ENCODE measurements at places on chromosomes 5 and 9. TPM values are rescaled to one million over a fixed set of nuclear protein-coding genes. Genes with fewer than 3 reads are reported as not detected.

The PDE6A gene
- polyA plus RNA-seq, result not detected

GRCh38 chr9:137804908-137805630 is 72.5 kb upstream of the CACNA1B start:
- peaks cover 25% of the 10 kb centered on the region for H3K4me1 ChIP-seq
- no peaks in the 10 kb centered on the region for H3K27me3 ChIP-seq
- DNase-seq, result no peak
- H3K4me3 ChIP-seq, result no peak overlapping the region
- peaks cover 13% of the 10 kb centered on the region for H3K36me3 ChIP-seq

DNA sequence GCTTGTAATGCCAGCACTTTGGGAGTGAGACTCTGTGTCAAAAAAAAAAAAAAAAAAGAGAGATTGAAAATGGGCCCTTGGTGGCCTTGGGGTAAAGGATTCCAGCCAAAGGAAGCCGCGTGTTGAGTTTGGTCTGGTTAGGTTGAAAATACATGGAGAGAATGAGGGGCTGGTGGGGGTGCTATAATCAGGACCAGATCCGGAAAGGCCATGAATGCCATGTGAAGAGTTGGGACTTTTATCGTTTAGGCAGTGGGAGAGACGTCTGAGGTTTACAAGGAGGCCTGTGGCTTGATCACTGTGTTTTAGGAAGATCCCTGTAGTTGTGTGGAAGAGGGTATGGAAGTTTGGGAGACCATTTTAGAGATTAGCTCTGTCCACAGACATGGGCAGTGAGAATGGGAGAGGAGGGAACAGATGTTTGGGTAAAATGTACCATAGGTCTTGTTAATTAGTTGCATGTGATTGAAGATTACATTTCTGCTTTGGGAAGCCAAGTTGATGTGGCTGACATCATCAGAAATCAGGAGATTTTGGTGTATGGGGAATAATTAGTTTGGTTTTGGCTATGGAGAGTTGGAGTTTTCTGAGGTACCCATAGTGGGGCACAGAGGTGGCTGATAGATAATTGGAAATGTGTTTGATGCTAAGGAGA is 3.5 kb downstream of the MSANTD3 start:
- no peak overlapping the region for H3K4me3 ChIP-seq
- H3K4me1 ChIP-seq, result peaks cover 34% of the 10 kb centered on the region
- no peak for DNase-seq
- no peak overlapping the region for H3K27ac ChIP-seq
- H3K27me3 ChIP-seq, result no peaks in the 10 kb centered on the region

The SCGB3A2 gene
- polyA plus RNA-seq, result not detected

DNA sequence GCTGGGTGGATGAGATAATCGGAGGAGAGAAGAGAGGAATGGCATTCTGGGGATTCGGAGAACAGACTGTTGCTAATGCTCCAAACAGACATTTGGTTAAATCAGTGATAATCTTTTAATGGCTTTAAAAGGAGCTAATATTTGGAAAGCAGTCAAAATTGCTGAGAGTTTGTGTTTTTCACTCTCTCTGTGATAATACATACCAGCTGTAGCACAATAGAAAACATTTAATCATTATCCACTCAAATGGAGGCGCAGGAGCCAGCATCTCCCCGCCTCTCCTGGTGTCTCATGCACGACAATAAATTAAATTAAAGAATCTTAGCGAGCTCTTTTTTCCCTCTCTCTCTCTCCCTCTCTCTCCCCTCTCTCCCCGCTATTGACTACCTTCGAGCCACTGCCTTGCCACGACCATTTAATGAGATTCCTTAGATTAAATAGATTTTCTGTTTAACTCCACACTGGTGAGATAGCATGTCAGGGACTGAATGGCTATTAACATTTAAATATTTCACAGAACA is 268.6 kb upstream of the MVB12B start:
- H3K36me3 ChIP-seq, result no peaks in the 10 kb centered on the region
- H3K27ac ChIP-seq, result no peak overlapping the region
- no peaks in the 10 kb centered on the region for H3K4me1 ChIP-seq
- H3K4me3 ChIP-seq, result no peak overlapping the region

DNA sequence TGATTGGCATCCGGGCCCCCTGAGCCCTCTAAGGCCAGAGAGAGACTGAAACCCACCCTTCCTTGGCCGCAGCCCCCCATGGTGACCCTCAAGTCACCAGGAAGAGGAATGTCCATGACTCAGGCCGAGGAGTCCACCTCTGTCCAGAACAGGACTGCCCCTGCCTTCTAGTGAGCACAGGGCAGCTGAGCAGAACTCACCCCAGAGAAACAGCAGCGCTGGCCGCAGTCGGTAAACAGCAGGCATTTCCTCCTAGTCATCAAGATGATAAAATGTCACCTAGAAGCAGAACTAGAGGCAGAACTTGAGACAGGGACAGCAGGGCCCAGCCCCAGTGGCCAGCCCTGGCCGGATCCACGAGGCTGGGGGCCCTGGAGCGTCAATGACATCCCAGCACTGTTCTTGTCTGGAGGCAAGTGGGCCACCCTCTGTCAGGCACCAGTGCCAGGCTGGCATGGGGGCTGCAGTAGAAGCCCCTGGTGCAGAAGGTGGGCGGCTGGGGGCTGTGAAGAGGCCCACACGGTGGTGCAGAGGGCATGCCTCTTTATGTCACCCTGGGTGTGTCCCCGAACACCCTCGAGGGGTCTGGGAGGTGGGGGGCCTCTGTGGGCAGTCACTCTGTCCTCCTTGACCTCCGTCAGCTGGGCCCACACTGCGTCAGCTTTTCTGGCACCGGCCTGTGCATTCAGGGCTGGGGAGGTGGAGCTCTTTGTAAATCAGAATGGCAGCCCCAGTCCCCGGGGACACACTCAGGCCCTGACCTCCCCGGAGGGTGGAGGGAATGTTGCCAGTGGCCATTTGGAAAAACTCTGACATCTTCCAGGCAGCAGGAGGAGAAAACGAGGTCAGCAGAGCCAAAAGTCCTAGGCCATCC is 83.0 kb downstream of the NTNG2 start:
- peaks cover 21% of the 10 kb centered on the region for H3K27me3 ChIP-seq
- no peak overlapping the region for H3K27ac ChIP-seq
- no peak for DNase-seq
- no peak overlapping the region for H3K4me3 ChIP-seq

GRCh38 chr9:105342147-105342505 is 97.7 kb downstream of the SLC44A1 start:
- DNase-seq, result no peak
- H3K36me3 ChIP-seq, result no peaks in the 10 kb centered on the region
- H3K27ac ChIP-seq, result no peak overlapping the region
- no peak overlapping the region for H3K4me3 ChIP-seq
- no peaks in the 10 kb centered on the region for H3K27me3 ChIP-seq

The FOXD4L5 gene
- polyA plus RNA-seq, result not detected

The CAMK2A gene
- not detected for polyA plus RNA-seq

- no peaks in the 10 kb centered on the region for H3K27me3 ChIP-seq
- no peaks in the 10 kb centered on the region for H3K4me1 ChIP-seq
- no peak overlapping the region for H3K4me3 ChIP-seq
- H3K36me3 ChIP-seq, result no peaks in the 10 kb centered on the region
- DNase-seq, result no peak
Measured at GRCh38 chr9:29981013-29981412, 2403.4 kb upstream of the ACO1 start.

The PCDHA11 gene
- not detected for polyA plus RNA-seq

- no peaks in the 10 kb centered on the region for H3K27me3 ChIP-seq
- H3K27ac ChIP-seq, result peak overlapping the region; percentile 37
Measured at GRCh38 chr9:134474055-134474370, 147.8 kb downstream of the RXRA start.

DNA sequence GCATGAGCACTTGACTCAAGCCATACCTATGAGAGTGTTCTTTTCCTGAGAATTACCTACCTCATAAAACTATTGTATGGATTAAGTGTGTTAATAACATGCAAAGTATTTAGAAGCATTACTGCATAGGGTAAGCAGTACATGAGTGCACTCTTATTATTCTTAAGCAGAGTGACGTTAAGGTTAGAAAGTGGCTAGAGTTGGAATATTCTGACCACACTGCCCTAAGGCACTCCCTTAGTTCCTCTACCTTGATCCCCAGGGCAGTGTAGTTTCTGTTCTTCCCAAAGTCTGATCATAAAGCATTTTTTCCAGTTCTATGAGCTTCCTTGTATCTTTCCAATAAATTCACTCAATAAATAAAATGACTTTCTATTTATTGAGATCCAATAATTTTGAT is 189.2 kb downstream of the PCSK1 start:
- no peak overlapping the region for H3K27ac ChIP-seq
- no peak for DNase-seq
- no peaks in the 10 kb centered on the region for H3K36me3 ChIP-seq
- no peaks in the 10 kb centered on the region for H3K4me1 ChIP-seq
- H3K27me3 ChIP-seq, result peaks cover 14% of the 10 kb centered on the region
- H3K4me3 ChIP-seq, result no peak overlapping the region

The KCNIP1 gene
- polyA plus RNA-seq, result not detected

The CNTLN gene
- polyA plus RNA-seq, result not detected

The TSLP gene
- polyA plus RNA-seq, result not detected

GRCh38 chr5:173029499-173029921 is 26.6 kb upstream of the CREBRF start:
- H3K27ac ChIP-seq, result no peak overlapping the region
- H3K36me3 ChIP-seq, result no peaks in the 10 kb centered on the region
- no peaks in the 10 kb centered on the region for H3K27me3 ChIP-seq
- DNase-seq, result no peak
- H3K4me1 ChIP-seq, result peaks cover 6% of the 10 kb centered on the region

The LRRC19 gene
- polyA plus RNA-seq, result not detected

- no peaks in the 10 kb centered on the region for H3K36me3 ChIP-seq
- H3K27ac ChIP-seq, result no peak overlapping the region
- DNase-seq, result no peak
- H3K4me3 ChIP-seq, result no peak overlapping the region
Measured at GRCh38 chr9:82939451-82939850, 123.5 kb downstream of the RASEF start.

- peaks cover 15% of the 10 kb centered on the region for H3K27me3 ChIP-seq
- H3K4me1 ChIP-seq, result no peaks in the 10 kb centered on the region
- no peak for DNase-seq
Measured at GRCh38 chr9:108606401-108606800, 249.4 kb downstream of the ACTL7B start.

- no peaks in the 10 kb centered on the region for H3K36me3 ChIP-seq
- H3K4me3 ChIP-seq, result no peak overlapping the region
- no peak for DNase-seq
- H3K4me1 ChIP-seq, result no peaks in the 10 kb centered on the region
- H3K27ac ChIP-seq, result no peak overlapping the region
- H3K27me3 ChIP-seq, result no peaks in the 10 kb centered on the region
Measured at GRCh38 chr5:172559004-172559932, 81.8 kb upstream of the NEURL1B start.

The GLDC gene
- not detected for polyA plus RNA-seq

DNA sequence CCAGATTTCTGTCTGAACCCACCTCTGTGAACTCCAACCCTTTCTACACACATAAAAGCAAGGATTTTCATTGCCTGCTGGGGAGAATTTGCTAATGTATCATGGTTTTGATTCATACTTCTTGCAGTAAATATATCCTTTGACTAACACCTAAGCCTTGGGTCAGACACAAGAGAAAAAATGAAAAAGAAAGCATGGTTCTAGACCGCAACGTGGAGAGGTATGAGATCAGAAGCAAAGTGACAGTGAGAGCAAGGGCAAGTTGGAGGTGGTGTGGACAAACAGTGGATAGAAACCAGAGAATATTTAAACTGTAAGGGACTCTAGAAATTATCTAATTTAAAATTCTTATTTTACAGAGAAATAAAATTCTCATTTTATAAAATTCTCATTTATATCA is 212.9 kb upstream of the SEMA6A start:
- no peaks in the 10 kb centered on the region for H3K27me3 ChIP-seq
- H3K36me3 ChIP-seq, result no peaks in the 10 kb centered on the region
- no peak for DNase-seq

The SPINK5 gene
- polyA plus RNA-seq, result not detected

- peaks cover 63% of the 10 kb centered on the region for H3K4me1 ChIP-seq
- DNase-seq, result no peak
- no peaks in the 10 kb centered on the region for H3K27me3 ChIP-seq
- H3K27ac ChIP-seq, result no peak overlapping the region
- peaks cover 26% of the 10 kb centered on the region for H3K36me3 ChIP-seq
Measured at GRCh38 chr5:171391996-171392577, 4.4 kb downstream of the NPM1 start.

GRCh38 chr9:87765521-87765920 is 39.6 kb downstream of the CTSL start:
- no peak overlapping the region for H3K27ac ChIP-seq
- H3K4me3 ChIP-seq, result no peak overlapping the region
- H3K36me3 ChIP-seq, result no peaks in the 10 kb centered on the region
- no peaks in the 10 kb centered on the region for H3K4me1 ChIP-seq

DNA sequence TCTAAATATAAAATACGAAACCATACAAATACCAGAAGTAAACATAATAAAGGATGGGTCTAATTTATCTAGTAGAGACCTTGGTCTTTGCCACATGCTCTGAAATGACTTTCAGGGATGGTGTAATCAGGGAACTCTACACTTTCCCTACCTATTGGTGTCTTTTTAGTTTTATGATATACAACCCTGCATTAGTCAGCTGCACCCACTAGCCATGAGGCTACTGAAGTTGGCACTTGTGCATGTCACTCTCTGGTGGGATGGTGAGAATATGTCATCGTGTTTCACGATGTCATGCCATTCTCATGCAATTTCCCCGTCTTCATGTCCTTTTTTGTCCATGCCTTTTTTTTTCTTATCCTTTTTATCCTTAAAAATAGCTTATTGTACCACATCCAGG is 234.9 kb upstream of the ACTBL2 start:
- DNase-seq, result no peak
- H3K4me3 ChIP-seq, result no peak overlapping the region
- H3K4me1 ChIP-seq, result no peaks in the 10 kb centered on the region
- no peaks in the 10 kb centered on the region for H3K36me3 ChIP-seq

The PAEP gene
- polyA plus RNA-seq, result not detected

The CYSTM1 gene
- polyA plus RNA-seq, result 18.2 TPM

DNA sequence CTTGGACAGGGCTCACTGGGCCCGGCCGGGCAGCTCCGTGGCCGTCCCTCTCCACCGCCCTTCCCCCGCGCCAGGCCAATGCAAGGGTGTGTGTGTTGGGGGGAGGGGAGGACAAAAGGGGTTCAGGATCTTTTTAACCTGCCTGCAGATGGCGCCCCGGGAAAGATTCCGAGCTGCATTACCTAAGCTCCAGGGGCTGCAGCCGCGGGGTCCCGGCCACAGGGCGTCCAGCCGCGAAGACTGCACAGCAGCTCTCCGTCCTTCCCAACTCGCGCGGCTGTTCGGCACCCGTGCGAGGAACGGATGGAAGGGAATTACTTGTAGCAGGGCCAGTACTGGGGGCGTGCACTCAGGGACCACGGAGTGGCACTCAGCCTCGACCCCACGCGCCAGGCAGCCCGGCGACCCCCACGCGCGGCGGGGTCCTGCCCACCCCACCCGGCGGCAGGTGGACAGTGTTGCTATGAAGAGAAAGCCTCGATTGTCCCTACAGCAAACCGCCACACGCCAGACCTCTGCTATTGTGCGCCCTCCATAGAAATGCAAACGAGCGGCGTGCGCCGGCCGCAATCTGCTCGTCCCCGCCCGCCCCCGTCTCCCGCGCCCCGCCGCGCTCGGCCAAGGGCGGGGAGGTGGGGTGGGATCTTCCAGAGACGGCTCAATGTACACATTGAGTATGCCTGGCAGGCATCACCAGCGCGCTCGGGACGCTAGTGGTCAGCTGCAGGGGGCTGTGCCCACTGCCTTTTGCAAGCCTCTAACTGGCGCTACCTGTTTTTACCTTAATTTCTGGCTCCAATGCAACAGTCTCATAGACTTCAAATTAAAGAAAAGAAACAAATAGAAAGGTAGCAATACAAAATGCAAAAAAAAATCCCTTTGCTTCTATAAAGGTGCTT is 796 bp upstream of the GADD45G start:
- H3K36me3 ChIP-seq, result no peaks in the 10 kb centered on the region
- peaks cover 23% of the 10 kb centered on the region for H3K27me3 ChIP-seq
- H3K4me1 ChIP-seq, result peaks cover 22% of the 10 kb centered on the region
- no peak overlapping the region for H3K27ac ChIP-seq
